NCI-H82 (cell line): ENCODE measurements at places on chromosomes 1 and 21.
A peak's percentile ranks its signal among the peaks of the same experiment; 100 is the strongest.

- DNase-seq: peak; percentile 73
Measured at GRCh38 chr1:151130987-151131586, 15.3 kb downstream of the SEMA6C start.

- DNase-seq: no peak
Measured at GRCh38 chr21:10463156-10463555, 58.2 kb upstream of the TPTE start.

DNA sequence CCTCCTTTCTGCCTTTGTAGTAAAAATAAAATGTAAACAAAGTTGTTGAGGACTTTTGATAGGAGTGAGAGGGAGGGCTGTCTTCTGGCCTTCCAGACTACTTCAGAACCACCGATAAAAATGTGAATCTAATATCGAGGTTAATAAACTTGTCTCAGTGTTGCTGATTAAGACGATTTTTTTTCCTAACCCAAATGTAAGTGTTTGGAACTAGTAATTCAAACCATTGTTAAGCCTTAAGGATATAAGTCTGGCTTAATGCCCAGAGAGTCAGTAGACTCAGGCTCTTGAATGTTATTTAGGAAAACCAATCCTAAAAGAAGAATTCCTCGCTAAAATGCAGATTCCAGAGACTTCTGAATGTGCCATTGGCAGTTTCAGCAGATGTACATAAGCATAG is 356.9 kb downstream of the SIPA1L2 start:
- no peak for DNase-seq

DNA sequence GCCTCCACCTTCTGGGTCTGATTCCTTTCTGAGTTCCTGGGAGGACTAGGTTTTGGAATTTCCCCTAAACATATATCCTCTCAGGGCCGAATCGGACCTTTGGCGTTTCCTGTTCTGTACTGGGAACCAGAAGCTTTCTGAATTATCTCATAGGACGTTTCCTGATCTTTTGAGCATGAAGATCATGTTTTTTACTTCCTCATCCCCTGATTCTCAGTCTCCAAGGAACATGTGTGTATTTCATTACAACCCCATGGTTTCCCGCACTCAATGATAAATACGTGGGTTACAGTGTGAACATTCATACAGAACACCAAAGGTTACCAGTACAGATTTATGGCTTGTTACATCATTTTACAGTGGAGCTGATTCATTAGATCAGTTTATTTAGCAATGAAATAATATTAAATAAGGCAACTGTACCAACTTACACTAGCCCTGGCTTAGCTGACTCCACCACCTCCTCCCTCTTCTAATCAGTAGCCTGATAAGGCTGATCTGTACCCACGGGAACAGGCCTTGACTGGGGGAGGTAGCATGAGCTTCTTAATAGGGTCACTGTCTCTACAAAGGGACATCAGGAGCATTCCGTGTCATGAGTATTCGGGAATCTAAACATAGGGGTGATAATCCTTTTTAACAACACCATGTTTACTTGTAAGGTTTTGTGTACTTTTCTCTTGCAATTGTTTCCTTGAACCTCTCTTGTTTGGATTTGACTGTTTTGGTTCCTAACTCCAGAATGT is 57.8 kb upstream of the ERRFI1 start:
- DNase-seq: no peak

- no peak for DNase-seq
Measured at GRCh38 chr1:21296509-21297354, 6.5 kb upstream of the ECE1 start.

- DNase-seq: peak; percentile 52
Measured at GRCh38 chr1:32733582-32734321, 31.2 kb upstream of the SYNC start.

- peak; percentile 97 for DNase-seq
Measured at GRCh38 chr1:18256282-18257235, 149.0 kb downstream of the IGSF21 start.

GRCh38 chr1:110605901-110606656 is at the start of gene KCNA2:
KCNA2 (minus strand) TSS chr1:110606358; CDS start chr1:110604782, 1,576 bp downstream.
- DNase-seq: peak; percentile 63

DNA sequence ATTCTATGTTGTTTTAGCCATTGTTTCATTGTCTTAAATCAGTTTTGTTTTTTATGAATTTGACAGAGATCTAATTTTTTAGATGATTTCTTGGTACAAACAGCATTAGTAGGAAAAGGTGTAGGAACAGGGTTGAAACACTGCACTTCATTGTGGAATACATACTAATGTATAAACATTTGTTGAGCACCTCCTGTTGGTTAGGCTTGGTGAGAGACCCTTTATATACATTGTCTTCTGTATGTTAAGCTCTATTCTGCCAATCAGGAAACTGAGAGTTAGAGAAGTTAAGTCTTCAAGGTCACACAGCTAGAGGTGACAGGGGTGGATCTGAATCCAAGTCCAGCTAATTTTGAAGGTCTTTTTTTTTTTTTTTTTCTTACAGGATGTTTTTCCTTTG is 192.7 kb downstream of the VPS13D start:
- peak; percentile 27 for DNase-seq

GRCh38 chr1:2228694-2229036 is 546 bp downstream of the SKI start:
- DNase-seq: peak; percentile 49

DNA sequence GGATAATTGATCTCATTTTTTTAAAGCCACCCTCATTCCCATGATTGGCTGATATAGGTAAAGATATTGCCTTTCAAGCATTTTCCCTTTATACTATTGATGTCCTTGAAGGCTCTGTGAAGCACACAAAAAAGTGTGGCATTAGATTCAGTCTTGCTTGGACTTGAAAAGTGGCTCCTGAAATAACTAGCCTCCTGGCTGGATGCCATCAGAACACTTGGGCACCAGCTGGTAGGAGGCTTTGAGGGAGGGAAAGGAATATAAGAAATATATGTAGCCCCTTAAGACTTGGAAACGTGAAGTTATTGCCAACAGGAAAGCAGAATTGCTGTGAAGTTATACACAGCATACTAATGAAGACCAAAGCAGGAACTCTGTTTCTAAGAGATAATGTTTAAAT is 14.1 kb downstream of the MTR start:
- no peak for DNase-seq
